ENCODE measurements at places on chromosomes 7 and 10.

GRCh38 chr7:28246921-28247461 lies 66.4 kb upstream of the JAZF1 start:
- no peak for DNase-seq

- DNase-seq = no peak
Observed at GRCh38 chr7:86914551-86914950, 144.9 kb downstream of the ELAPOR2 start.

- DNase-seq = no peak
Observed at GRCh38 chr7:80922253-80923049, 3.6 kb upstream of the SEMA3C start.

GRCh38 chr10:113681533-113682470 lies 2.1 kb downstream of the CASP7 start:
- no peak for DNase-seq

DNA sequence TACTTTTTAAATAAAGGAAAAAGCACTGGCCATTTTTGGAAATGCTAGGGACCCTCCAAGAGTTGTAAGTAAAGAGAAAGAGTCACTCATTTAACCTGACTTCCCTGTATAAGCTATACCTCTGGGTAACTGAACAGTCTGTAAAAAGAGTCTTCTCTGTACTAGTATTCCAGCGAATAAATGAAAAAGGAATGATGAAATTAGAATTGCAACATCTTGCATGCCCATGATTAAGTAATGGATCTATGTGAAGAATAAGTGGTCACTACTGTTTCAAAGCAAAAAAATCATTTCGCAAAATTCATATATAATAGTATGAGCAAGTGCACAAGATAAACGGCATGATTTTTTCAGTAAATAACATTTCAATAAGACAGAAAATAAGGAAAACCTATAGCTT lies 116.8 kb downstream of the ZFAND4 start:
- DNase-seq = no peak

GRCh38 chr10:9734218-9734617 lies 1283.5 kb upstream of the CELF2 start:
- no peak for DNase-seq

DNA sequence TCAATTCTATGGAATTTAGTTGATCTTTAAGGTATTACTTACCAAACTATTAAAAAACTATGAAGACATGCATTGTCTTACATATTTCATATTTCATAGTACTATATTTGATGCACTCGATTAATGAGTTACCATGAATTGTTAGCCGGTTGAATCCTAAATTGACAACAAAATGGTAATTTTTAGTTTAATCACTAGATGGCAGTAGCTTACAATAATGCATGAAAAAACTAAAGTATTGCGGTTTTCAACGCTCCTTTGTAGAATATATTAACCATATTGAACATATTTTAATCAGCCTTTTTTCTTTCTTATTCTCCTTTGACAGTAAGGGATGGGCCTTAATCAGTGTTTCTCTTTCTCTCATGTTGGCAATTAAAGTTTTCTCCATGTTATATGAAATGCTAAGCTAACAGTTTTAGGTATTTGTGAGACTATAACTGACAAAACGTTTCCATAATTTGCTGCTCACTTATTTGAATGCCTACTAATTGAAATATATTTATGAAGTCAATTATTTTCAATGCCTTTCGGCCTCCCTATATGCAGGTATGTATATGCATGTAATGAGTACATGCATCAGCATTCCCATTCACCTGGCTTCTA lies 48.5 kb upstream of the ARL4A start:
- no peak for DNase-seq

- DNase-seq = no peak
Observed at GRCh38 chr7:2598154-2598823, 33.5 kb upstream of the TTYH3 start.

GRCh38 chr10:7435674-7436073 lies 24.8 kb upstream of the SFMBT2 start:
- no peak for DNase-seq

DNA sequence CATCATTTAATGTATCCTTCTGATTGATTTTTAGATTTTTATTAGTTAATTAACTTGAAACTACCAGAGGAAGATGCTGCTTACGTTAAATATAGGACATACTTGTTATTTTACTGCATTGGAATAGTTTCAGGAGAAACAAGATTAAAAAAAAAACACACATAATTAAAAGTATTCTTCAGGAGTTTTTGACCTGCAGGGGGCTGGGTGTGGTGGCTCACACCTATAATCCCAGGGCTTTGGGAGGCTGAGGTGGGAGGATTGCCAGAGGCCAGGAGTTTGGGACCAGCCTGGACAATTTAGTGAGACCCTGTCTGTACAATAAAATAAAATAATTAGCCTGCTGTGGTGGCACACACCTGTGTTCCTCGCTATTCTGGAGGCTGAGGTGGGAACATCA lies 10.7 kb downstream of the CBLL1 start:
- DNase-seq = no peak

DNA sequence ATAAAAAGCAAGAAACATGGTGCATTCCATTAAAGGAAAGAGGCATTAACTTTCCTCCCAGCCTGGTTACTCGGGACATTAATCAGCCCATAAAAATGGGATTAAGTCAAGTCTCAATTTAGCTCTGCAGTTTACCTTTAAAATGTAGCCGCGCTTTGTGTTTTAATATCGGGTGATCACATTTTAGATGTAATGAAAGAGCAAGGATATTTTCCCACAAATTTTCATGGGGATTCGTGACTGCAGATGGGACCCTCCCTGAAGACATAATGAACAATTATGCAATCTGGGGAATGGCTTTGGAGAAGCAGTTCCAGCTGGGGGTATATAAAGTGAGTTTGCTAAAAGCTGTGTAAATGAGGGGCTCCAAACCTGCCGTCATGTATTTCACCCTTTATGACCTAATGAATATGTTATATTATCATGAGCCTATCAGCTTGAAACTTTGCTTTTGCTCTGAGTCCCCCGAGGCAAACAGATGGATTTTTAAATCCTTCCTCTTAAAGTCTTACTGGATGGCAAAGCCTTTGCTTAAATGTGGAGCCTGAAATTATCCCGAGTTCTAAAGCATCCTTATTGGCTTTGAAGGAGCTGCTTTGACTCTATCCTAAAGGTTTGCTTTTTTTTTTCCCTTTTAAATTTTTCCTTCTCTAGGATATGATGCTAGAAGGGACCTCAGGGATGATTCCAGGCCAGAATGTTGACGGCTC lies 31.8 kb downstream of the BAMBI start:
- DNase-seq = no peak

DNA sequence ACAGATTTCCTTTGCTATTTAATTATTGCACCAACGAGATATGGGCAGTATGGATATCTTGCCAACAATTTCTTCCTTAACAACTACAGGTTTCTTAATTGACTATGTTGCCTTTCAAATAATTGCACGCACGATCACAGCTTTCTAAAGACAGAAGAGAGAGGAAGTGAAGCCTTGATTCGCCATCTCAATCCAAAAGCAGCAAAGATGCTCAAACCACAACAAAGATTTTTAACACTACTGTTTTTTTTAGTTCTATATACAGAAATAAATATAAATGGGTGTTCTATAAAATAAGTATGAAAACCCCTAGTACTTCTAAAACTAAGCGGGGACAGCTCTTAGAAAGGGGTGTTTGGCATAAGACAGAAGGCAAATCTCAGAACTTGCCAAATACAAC lies 251.3 kb downstream of the SFMBT2 start:
- DNase-seq = no peak
